ENCODE measurements at places on chromosomes 2 and 18.

- DNase-seq: no peak
Observed at GRCh38 chr2:155913356-155913755, 419.2 kb downstream of the NR4A2 start.

- no peak for DNase-seq
Observed at GRCh38 chr18:25422230-25422629, 70.3 kb upstream of the ZNF521 start.

DNA sequence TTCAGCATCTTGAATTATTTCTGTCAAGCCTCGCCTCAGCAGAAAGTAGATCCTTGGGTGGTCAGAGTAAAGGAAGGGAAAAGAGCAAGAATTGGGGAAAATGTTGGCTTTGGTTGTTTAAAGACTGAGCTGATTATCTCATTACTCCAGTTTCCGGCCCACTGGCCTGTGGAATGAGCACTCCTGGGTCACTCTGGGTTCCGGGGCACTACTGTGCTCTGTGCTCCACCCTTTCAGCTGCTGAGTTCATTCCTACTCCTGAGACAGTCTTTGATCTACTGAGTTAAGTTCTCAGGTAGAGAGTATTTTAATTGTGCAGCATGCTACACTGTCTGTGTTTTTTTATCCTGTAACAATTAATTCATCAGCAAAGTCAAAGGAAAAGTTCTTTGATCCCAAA is 427.7 kb downstream of the CDH2 start:
- DNase-seq: no peak

DNA sequence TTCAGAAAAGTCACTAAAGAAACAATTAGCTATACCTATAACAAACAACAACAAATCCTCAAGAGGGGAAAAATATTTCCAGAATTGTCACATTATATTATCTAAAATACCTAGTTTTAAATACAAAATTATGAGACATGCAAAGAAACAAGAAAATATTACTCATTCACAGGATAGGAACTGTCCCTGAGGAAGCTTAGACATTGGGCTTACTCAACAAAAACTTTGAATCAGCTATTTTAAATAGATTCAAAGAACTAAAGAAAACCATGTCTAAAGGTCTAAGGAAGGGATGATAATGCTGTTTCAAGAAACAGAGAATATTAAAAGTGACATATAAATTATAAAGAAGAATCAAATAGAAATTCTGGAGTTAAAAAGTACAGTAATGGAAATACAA is 131.9 kb upstream of the ZNF516 start:
- no peak for DNase-seq

DNA sequence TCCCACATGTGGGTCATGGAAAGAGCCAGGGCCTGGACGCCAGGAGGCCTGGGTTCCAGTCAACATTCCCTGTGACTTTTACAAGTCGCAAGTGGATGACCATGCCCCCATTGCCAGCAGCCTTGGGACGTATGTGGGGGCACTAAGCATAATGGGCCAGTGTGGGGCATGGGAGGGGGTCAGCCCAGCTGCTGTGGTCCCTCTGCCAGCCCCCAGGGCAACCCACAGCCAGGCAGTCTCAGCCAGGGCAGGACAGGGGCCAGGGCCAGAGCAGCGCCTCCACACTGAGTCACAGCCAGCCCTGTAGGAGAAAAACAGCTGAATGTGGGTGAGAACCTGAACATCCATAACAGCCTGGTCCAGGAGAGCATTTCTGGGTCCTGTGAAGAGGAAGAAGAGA is 173.2 kb downstream of the GFPT1 start:
- DNase-seq: no peak

DNA sequence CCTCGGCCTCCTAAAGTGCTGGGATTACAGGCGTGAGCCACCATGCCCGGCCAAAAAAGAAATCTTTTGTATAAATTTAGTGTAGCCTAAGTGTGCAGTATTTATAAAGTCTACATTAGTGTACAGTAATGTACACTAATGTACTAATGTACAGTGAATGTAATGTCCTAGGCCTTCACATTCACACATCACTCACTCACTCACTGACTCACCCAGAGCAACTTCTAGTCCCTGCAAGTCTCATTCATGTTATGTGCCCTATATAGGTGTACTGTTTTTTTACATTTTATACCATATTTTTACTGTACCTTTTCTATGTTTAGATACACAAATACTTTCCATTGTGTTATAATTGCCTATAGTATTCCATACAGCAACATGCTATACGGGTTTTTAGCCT is 254.9 kb downstream of the MYO3B start:
- DNase-seq: no peak

DNA sequence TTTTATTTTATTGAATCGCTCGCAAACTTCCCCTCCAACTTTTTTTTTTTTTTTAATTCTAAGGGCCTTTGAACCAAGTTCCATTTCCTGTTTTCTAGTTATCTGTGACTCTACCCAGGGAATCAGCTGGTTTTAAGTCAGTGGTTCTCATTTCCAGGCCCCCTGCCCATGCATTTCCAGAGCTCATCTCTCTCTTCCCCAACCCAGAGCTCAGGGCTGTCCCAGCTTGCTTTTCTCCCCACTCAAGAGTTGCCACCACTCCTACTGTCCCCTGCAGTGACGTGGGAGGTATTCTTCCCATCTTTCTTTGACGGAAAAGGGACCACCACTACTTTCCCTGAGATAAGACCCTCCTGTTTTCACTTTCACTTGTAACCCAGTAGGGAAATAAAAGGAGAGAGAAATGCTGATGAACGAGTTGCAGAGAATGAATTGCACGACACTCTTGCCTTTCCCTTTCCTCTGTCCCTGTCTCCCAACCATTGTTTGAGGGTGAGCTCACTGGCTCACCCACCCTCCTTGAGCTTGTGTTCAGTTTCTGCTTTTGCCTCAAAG is 42.1 kb downstream of the TET3 start:
- no peak for DNase-seq

- no peak for DNase-seq
Observed at GRCh38 chr2:23330214-23330613, 54.8 kb upstream of the KLHL29 start.

DNA sequence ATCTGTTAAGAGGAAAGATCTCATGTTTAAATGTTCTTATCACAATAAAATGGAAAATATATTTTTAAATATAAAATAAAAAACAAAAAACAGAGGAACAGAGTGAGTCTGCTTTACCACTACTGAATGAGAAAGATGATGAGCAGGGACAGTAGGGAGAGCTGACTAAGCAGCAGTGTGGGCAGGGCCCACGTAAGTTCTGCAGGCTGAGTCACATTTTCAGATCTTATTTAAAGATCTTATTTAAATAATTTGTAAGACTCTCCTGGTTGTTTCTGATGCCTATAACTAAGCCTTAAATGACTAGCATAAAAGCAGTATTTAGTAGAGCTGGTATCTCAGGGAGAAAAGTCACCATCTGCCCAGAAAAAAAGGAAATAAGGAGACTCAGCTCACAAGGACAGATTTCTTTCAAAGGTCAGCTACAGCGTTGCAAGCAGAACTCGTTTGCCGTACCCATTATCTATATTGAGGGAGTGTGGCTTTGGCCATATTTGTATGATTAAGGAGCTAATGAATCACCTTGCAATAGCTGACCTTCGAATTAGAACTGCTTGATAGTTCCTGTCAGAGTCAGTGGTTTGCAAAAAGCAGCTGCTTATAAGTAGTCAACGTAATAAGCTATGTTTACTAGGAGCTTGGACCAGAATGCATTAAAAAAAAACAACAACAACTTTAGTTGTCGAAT is 322.1 kb upstream of the CHAC2 start:
- peak; percentile 61 for DNase-seq

- no peak for DNase-seq
Observed at GRCh38 chr18:79548621-79548985, 131.0 kb upstream of the CTDP1 start.

DNA sequence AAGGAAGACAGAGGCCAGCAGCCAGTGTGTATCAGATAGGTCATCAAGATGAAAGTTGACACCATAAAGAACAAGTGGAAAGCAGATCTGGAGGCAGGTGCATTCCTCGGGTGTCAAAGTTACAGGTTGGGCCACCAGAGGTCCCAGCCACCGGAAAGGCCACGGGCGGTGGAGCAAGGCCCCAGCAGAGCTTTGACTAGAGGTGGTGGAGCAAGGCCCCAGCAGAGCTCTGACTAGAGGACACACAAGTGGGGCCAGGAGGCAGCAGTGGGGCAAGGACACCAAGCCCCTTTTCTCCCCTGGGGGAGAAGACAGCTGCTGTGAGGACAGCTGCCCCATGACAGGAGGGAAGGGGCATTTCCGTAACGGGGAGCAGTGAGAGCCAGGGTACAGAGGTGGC is 115.1 kb downstream of the GYPC start:
- no peak for DNase-seq

DNA sequence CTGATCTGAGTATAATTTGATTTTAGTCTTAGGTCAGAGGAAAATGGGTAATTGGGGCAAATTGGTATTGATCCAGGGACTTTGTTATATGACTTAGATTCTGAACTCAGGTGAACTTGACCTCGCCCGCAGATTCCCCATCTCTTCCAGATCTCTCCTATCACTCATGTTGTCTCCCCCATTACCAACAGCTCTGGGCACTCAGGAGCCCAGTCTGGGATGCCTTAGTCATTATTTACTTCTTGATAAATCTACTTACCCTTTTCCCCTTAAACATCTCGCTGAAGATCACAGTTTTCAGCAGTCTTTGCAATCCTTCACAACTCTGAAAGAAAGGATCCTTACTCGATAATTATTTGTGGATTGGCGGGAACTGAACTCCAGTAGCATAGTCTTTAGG is 19.6 kb upstream of the HNMT start:
- no peak for DNase-seq

- DNase-seq: no peak
Observed at GRCh38 chr2:26080356-26080755, 46.5 kb downstream of the RAB10 start.

DNA sequence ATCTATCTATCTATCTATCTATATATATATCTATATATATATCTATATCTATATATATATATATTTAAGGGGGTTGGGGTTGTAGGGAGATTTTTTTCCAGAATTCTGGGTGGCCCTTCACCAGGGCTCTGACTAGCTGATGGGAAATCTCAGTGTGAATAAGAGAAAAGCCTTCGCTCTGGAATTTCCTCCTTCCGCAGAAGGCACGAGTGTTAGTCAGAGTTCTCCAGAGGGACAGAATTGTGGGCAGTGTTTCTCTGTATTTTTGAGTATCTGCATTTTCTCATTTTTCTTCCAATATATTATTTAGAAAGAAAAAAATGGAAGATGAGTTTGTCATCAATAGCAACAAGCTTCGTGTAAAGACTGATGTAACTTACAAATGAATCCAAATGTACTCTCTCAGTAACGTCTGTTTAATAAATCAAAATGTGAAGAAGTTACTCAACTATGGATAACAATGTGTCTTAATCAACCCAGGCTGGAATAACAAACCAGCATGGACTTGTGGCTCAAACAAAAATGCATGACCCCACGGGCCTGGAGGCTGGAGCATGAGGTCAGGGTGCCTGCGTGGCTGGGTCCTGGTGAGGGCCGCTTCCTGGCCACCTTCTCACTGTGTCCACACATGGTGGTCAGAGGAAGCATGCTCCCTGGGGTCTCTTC is 10.6 kb upstream of the SNTG2 start:
- DNase-seq: no peak

GRCh38 chr2:54912305-54912704 is 137.9 kb downstream of the RTN4 start:
- no peak for DNase-seq

- DNase-seq: no peak
Observed at GRCh38 chr2:132392221-132392620, 24.4 kb upstream of the GPR39 start.

DNA sequence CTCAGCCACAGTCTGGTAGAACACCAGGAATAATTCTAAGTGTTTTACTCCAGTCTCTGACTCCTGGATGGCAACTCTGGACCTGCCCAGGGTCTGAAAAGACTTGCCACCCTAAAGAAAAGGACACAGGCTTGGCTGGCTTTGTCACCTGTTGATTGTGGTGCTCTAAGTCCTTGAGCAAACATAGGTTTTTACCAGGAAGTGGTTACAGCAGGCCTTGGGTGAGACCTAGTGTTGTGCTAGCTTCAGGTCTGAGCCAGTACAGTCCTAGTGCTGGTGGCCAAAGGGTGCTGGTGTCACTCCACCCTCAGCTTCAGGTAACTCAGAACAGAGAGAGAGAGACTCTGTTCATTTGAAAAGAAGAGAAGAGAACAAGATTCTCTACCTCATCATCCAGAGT is 1239.4 kb upstream of the CRIM1 start:
- DNase-seq: no peak

- DNase-seq: no peak
Observed at GRCh38 chr18:48042431-48042830, 112.0 kb upstream of the SMAD2 start.

GRCh38 chr2:219252900-219253752 is at the start of gene TUBA4B:
TSS of gene TUBA4B (plus strand) at chr2:219253243. CDS start at chr2:219253408, 165 bp downstream.
- DNase-seq: no peak

Data from umbilical cord (tissue), 2 donors.